CD4-positive, alpha-beta T cell treated with Interferon gamma for 1 hour (primary cell): ENCODE measurements at places on chromosomes 7 and 10.

DNA sequence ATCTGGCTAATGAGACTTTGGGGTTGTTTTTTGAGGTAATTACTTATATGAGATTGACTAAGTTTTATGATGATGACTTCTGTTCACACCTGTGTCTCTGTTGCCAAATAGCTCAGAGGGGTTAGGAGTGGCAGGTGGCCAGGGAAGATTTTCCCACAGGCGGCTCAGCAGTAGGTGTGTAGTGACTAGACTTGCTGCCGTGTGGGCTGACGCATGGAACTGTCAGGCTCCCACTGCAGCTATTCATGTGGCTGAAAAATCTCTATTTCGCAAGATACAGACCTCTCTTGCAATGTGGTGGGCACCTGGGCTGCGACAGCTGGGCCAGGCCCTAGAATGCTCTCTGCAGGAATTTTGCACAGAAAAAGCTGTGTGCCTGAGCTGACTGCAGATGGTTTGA, 1.4 kb downstream of the CPA4 start:
- no peak for DNase-seq

DNA sequence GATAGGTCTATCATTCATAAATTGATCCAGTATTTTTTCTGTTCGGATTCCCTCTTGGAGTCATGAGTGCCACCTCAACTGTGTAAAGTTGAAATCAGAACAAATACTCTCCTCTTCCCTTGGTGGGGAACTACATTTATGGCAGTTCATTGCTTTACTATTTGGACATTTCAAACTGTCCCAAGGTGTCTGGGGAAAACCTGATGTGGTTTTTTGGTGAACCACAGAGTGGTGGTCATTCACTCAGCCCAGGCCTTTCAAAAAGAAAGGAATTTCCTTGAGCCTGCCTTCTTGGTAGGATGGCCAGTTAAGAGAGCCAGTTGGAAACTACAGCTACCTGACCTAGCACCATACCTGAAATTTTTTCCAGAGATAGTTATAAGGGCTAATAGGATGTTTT, 59.0 kb downstream of the ABCB1 start:
- DNase-seq = no peak

- DNase-seq = no peak
Observed at GRCh38 chr10:14294347-14295059, 36.2 kb downstream of the FRMD4A start.

- no peak for DNase-seq
Observed at GRCh38 chr10:70917226-70917625, 28.9 kb upstream of the PCBD1 start.

DNA sequence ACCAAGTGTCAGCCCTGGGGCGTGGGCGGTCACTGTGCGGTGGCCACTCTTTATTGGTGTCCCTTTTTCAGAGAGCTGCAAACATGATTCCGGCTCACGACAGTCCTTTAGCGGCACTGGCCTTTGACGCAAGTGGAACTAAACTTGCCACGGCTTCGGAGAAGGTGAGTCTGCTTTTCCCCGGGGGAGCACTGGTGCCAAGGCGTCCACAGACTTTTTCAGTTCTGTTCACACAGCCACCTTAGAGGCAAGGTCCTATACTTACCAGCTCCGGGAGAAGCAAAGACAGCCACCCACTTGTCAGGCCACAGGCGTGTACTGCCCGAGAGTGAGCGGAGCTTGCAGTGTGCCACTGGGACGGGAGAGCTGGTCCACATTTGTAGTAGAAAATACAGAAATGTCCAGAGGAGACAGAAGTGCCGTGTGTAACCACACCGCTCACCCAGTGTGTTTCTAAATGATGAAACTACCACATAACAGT, 27.9 kb downstream of the WIPI2 start:
- no peak for DNase-seq

GRCh38 chr10:110516815-110517492, 19.2 kb downstream of the DUSP5 start:
- DNase-seq = no peak

GRCh38 chr10:73799899-73800559, 11.4 kb downstream of the NDST2 start:
- no peak for DNase-seq

GRCh38 chr10:74206746-74207145, 55.7 kb downstream of the ADK start:
- DNase-seq = no peak

DNA sequence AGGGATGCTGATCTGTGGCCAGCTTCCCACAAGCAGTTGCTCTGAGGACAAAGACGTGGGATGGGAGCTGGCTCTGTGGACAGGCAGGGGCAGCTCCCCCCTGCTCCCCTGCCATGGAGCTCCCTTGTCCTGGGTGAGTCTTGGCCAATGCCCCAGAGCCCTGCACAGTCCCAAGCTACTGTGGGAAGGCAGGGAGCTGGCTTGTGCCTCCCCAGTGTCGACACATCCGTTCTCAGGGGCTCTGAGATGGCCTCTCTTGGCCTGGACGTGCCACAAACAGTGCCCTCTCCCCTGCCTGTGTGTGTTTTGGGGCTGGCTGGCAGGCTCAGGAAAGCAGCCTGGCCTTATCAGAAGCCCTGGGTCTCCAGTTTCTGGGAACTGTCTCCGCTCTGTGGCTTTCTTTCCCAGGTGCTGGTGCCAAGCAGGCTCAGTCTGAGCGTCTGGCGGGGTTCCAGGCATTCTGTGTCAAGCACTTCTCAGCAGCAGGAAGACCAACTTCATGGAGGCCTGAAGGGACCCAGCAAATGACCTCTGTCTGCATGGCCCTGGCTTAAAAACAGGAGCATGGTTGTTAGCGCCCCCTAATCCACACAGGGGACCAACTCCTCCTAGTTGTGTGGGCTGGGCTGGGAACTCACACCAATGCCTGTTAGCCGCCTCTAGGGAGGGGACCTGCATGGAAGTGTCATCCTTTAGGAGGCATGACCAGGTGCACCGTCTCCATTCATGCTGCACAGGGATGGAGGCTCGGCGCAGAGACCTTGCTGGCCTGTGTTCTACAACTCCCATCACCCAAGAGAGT, 375.2 kb downstream of the RPS24 start:
- no peak for DNase-seq

DNA sequence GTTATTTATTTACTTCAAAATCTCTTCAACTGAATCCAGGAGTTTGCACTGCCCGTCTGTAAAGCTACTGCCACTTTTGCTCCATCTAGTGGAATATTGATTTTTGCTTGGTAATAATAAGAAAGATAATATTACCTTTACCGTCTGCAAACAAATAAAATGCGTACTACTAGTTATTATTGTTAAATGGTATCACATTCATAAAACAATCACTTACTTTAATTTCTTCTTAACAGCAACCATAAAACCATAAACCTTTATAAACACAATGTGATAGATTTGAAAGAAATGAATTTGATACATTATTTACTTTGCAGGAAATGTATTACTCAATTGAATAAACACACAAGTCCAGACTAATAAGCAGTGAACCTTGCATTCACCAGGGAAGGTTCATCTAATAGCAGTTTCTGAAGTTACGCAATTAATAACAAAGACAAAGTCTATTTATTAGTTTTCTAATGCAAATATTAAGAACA, 6.4 kb downstream of the AGMO start:
- DNase-seq = no peak

DNA sequence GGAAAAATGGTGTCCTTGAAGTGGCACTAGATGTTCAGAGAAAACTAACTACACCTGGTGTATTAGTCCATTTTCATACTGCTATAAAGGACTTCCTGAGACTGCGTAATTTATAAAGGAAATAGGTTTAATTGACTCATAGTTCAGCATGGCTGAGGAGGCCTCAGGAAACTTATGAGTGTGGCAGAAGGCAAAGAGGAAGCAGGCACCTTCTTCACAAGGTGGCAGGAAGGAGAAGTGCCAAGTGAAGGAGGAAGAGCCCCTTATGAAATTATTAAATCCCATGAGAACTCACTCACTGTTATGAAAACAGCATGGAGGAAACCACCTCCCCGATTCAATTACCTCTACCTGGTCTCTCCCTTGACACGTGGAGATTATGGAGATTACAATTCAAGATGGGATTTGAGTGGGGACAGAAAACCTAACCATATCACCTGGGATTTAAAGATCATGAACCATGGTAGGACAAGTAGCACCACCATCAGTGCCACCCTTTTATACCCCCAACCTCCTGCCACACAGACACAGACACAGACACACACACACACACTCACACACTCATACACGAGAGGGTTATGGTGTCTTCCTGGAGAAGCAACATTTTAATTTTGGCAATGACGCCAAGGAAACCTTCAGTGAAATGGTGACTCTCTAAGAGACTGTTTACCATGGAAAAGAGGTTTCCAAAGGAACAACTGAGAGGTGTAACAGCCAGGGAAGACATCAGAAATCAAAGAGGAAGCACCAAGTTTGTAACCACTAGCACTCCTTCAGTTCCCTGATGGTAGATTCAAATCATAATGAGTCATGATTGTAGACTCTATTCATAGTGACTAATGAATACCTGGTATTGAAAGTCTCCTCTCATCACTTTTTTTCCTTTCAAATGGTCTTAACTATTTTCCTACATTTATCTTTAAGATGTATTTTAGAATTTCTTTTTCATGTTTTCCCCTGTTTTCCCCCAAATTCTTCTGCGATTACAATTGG, 41.8 kb upstream of the WNT16 start:
- no peak for DNase-seq

DNA sequence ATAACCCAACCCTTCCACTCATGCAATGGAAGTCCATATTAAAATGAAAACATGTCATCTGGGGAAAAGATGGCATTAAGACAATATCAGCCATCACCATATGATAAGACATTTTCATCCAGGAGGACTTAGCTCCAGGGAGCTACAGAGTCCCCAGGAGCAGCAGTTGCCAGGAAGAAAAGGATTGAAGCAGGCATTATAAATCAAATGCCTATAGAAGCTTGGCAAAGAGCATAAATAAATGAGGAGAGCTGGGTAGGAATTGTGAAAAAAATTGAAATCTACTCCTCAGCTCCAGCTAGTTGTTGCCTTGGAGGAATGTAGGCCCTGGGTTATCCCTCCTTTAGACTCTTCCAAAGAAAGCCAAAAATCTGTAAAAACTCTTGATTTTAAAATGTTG, 42.5 kb downstream of the FAM13C start:
- no peak for DNase-seq

DNA sequence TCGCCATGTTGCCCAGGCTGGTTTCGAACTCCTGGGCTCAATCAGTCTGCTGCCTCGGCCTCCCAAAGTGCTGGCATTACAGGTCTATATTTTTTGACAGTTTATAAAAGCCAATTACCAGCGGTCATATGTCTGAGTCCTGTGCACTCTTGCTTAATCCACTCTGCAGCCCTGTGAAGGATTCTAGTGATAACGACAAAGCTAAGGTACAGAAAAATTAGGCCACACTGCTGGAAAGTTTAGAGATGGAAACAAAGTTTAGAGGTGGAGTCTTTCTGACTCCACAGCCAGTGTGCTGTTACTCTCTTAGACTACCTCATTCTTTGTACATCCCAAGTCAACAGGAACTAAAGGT, 707 bp downstream of the PTER start:
- DNase-seq = no peak

DNA sequence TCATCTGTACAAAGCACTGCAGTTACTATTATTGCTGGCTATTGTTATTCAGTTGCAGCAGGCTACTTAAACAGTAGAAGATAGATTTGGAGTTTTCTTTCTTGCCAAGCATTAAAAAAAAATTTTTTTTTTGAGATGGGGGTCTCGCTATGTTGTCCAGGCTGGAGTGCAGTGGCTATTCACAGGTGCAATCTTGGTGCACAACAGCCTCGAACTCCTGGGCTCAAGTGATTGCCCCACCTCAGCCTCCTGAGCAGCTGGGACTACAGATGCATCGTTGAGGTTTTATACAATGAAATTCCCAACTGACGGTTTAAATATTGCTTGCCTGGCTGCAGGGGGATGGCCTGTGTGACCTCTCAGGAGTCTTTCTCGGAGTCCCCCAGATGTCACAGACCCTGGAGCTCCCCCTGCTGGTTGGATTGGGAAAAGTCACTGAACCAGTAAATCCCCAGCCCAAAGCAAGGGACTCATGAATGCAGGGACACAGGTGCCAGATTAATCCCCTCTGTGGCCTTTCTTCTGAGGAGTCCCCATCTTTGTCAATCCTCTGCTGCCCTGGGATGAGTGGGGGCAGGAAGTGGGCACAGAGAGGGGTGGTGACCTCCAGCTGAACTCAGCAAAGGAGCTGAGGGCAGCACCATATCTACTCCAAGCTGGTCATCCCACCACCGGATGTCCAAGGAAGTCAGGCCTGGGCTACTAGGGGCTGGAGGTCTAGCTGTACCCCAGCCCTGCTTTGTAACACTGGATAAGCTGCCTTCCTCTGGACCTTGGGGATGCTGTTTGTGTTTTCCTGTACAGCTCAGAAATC, 149.6 kb downstream of the C10orf105 start:
- DNase-seq = peak; percentile 55

GRCh38 chr10:71621231-71622153, 98.1 kb downstream of the C10orf105 start:
- no peak for DNase-seq

DNA sequence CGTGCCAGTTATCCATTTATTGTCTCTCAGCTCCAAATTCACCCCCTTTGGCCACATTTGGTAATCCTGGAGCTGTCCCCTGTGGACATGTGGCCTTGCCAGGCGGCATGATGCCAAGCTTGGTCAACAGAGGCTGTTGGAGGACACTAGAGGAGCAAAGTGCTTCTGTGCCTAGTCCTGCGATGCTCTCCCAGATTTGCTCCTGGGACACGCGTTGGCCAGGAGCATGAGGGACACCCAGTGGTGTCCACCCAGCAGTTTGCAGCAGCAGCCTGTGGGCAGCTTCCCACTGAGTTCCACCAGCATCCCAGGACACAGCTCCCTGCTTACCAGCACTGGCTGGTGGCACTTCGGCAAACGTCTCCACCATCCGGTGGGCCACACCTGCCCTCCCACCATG, 55.5 kb upstream of the STEAP1B start:
- no peak for DNase-seq

DNA sequence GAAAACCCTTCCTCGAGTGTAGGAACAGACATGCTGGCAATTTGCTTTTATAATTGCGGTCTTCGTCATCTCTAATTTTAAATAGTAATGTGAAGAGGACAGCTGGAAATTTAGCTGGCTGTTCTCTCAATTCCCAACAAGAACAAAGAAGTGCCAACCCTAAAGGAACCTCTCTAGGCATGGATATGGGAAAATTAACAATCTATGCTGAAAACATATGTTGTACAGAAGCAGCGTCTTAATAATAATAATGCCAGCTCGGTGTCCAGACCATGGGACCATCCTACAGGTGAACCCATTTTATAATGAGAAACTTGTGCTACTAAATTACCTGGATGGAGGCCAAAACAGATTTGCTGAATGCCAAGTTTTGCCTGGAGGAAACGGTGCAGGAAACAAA, 641.4 kb upstream of the MGMT start:
- DNase-seq = no peak

- no peak for DNase-seq
Observed at GRCh38 chr10:43122826-43123225, 15.4 kb upstream of the CSGALNACT2 start.

- peak; percentile 62 for DNase-seq
Observed at GRCh38 chr10:48634198-48634983, 29.5 kb upstream of the ARHGAP22 start.

GRCh38 chr10:132371641-132372081, 25.3 kb upstream of the PWWP2B start:
- no peak for DNase-seq

- no peak for DNase-seq
Observed at GRCh38 chr7:7261863-7262262, 79.5 kb downstream of the C1GALT1 start.
